ENCODE measurements at places on chromosomes 12 and 14. TPM values are rescaled to one million over a fixed set of nuclear protein-coding genes. Genes with fewer than 3 reads are reported as not detected.

The BCL2L14 gene
- not detected for total RNA-seq

The C14orf132 gene
- total RNA-seq, result 0.06 TPM

The SLC2A3 gene
- not detected for total RNA-seq

The C12orf54 gene
- total RNA-seq, result not detected

The FNTB gene
- total RNA-seq, result 28.1 TPM

The RNU6-8 gene
- not detected for total RNA-seq

The DICER1 gene
- total RNA-seq, result 36.3 TPM

The HOXC9 gene
- 1.5 TPM for total RNA-seq

The PLEKHD1 gene
- 0.15 TPM for total RNA-seq

The AQP5 gene
- not detected for total RNA-seq

The NRXN3 gene
- total RNA-seq, result 1.7 TPM

The DENND5B gene
- 4.2 TPM for total RNA-seq

The ANKRD52 gene
- 19.1 TPM for total RNA-seq

The SLC6A13 gene
- not detected for total RNA-seq

The SCYL2 gene
- 35.8 TPM for total RNA-seq

The KRT74 gene
- total RNA-seq, result not detected

The MAP1LC3B2 gene
- total RNA-seq, result not detected

The DHRS1 gene
- 15.8 TPM for total RNA-seq

The KCNK13 gene
- total RNA-seq, result 0.17 TPM

The AMDHD1 gene
- 1.5 TPM for total RNA-seq

The PRH2 gene
- total RNA-seq, result not detected

The TAS2R30 gene
- 0.66 TPM for total RNA-seq

The USP44 gene
- total RNA-seq, result not detected

The KLRF1 gene
- not detected for total RNA-seq

The TCL1B gene
- not detected for total RNA-seq

The TC2N gene
- 6.2 TPM for total RNA-seq

The PRPF40B gene
- 16.2 TPM for total RNA-seq

The LBHD2 gene
- not detected for total RNA-seq

The GUCY2C gene
- total RNA-seq, result not detected

The SRRM4 gene
- under 0.01 TPM for total RNA-seq

The NFE2 gene
- total RNA-seq, result 0.40 TPM

The CLEC2D gene
- total RNA-seq, result 3.3 TPM

The PDE3A gene
- total RNA-seq, result 2.0 TPM

The COCH gene
- 4.2 TPM for total RNA-seq

The TSPAN9 gene
- total RNA-seq, result 5.1 TPM

The SERPINA10 gene
- total RNA-seq, result not detected

The NABP2 gene
- 91.6 TPM for total RNA-seq

The NTF3 gene
- total RNA-seq, result not detected

The KCNJ8 gene
- 1.0 TPM for total RNA-seq

The KITLG gene
- total RNA-seq, result 8.4 TPM

The BMAL2 gene
- total RNA-seq, result 137 TPM

Measured in PC-3 (cell line).